Esophagus squamous epithelium (tissue), 5 donors: ENCODE measurements at places on chromosomes 13 and 19.

DNA sequence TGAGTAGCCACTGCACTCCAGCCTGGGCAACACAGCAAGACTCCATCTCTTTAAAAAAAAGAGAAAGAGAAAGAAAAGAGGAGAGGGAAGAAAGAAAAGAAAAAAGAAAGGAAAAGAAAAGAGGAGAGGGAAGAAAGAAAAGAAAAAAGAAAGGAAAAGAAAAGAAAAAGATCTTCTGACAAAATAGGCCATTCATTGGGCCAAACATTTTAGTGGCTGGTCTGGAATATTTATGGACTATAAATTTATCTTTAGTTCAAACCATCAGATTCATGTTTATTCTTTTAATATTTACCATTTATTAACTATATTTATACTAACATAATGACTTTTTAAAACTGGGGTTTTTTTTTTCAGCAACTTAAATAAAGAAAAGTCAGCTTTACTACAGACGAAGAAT, 85.6 kb upstream of the KLF5 start:
- DNase-seq = no peak

- DNase-seq = no peak
Observed at GRCh38 chr19:55015126-55015525, 22.9 kb downstream of the GP6 start.

GRCh38 chr13:44058624-44059215, 179.0 kb downstream of the LACC1 start:
- no peak for DNase-seq

DNA sequence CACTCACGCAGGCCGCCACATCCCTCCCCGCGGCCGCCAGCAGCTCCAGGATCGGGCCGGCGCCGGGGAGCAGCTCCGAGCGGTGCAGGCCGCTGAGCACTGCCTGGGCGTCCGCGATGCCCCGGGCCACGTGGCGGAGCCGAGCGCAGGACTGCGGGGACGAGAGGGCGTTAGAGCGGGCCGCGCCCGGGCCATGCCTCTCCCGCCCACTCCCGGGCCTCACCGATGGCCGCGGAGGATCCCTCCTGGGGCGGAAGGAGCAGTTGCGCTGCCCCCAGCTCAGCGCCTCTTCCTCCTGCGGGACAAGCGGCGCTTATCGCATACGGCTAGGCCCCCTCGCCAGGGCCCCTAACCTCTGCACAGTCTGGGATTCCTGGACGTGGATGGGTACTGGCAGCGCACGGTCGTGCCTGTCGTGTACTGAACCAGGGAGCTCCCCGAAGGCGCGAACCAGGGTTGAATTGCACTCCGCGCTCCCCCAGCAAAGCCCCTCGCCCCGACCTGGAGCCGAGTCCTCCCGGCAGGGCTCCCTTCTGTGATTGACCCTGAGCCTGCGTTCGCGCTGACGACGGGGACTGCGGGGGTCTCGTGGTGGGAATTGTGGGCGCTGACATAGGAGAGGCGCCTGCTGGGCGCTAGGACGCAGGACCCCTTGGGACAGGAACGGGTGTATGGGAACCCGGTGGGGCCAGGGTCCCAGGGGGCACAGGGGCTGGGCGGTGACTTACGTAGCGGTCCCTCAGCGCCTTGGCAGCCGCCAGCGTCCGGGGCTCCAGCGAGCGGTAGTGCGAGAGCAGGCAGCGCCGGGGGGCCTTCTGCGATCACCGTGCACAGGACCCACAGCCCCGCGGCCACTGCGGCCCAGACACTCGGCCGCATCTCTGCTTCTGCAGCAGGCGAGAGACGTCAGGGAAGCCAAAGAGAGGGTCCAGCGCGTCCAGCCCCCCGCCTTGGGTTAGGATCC, 673 bp downstream of the IFNL4 start:
- DNase-seq = no peak

- no peak for DNase-seq
Observed at GRCh38 chr13:26132756-26133155, 80.9 kb upstream of the SHISA2 start.

DNA sequence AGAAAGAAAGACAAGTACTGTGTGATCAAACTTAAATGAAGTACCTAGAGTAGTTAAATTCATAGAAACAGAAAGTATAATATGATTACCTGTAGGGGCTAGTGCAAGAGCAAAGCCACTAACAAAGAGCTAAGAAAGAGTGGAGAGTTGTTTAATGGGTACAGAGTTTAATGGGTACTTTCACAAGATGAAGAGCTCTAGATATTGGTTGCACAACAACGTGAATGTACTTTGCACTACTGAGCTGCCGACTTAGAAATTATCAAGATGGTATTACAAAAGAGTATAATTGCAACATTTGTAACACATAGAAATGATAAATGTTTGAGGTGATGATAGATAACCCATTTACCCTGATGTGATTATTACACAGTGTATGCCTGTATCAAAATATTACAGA, 140.3 kb upstream of the GPC6 start:
- no peak for DNase-seq

DNA sequence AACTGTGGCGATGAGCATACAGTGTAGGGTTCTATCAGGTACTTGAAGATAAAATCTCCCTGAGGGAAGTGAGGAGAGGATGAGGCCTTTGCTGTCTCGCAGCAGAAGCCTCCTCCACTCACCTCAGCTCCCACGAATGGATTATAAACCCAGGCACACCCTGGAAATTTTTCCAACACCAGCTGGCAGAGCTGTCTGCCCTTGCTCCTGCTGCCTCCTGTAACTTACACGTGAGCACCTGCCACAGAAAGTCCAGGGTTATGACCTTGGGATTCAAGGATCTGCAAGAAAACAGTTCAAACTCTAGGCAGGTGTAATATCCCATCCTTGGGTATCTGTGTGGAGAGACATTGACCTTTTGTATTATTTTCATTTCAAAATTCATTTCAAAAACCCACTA, 70.9 kb upstream of the MYO16 start:
- no peak for DNase-seq

DNA sequence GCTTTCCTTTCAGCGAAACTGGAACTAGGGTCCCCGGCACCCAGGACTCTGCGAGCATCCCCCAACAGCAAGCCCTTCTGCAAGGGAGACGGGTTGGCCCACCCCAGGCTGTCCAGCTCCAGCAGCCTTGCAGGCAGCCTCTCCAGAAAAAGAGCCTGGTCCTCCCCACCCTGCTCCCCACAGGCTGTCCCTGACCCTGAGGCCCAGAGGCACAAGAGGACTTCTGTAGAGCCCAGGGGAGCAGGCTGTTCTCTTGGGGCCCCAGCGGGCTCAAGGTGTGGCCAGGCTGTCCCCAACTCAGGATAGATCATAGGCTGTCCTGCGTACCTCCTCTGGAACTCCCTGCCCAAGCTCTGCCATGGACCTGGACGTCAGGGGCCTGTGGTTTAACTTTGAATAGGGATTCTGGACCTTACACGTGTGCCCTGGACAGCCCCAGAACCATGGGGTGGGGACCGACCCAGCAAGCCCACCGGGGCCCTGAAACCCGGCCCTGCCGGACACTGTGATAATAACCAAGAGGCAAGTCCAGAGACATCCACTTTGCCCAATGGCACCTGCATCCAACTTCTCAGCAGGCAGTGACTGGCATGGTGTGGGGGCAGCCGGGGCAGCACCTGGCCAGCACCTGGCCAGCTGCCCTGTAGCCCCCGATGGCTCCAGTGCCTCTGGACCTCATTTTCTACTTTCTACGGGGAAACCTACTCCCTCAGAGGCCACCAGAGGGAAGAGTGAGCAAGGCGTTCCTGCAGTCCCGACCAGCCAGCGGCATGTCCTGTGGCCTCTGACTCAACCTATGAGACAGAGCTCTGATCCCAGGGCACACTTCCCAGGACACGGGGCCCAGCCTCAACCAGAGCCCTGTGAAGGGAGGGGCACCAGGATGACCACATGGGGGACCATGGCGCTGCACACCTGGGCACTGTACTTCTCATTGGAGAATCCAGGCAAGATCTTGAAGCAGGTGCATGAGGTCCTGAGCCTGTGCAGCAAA, 50.9 kb upstream of the TPM4 start:
- DNase-seq = no peak

DNA sequence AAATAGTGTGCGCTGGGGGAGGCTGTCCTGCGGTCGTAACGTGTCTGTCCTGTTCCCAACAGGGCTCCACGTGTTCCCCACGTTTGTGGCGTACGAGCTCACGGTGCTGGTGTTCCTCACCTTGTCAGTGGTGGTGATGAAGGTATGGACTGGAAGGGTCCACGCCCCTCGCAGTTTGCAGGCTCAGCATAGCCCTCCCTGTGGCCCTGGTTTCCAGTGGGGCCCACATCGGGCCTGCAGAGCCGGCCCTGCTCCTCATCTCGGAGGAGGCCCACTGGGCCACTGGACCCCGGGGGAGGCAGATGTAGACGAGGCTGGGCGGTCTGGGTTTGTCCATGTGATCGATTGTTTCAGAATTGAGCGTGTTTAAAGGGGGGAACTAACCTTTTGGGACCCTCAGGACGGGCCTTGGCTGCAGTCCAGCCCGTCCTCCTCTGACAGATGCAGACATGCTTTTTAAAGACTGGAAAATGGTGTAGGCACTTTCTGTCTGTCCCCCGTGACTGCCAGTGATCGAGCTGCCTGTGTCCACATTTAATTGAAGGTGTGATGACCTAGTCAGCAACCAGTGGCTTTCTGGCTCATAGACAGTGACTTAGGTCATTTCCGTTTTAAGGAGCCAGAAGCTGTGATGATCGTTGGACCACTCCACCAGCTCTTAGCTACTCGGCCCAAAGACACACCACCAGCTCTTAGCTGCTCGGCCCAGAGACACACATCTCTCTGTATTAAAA, 37.1 kb upstream of the TFDP1 start:
- no peak for DNase-seq

DNA sequence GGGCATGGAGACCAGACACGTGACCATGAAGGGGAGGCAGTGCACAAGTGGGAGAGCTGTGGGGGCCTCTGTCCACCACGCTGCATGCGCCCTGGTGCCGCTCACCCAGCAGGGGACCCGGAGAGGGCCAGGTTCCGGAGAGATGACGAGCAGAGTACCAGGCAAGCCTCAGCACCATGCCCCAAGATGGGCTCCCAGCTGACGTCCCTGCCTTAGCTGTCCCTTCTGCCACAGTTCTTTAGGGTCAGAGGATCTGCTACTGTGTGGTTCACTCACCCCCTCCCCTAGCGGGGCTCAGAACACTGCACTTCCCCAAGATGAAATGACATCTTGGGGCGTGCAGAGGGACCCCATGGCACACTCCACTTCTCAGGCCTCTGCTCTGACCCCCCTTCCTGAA, 9.6 kb upstream of the PRKD2 start:
- DNase-seq = no peak

- DNase-seq = no peak
Observed at GRCh38 chr13:46486270-46486669, 66.7 kb upstream of the LRCH1 start.

DNA sequence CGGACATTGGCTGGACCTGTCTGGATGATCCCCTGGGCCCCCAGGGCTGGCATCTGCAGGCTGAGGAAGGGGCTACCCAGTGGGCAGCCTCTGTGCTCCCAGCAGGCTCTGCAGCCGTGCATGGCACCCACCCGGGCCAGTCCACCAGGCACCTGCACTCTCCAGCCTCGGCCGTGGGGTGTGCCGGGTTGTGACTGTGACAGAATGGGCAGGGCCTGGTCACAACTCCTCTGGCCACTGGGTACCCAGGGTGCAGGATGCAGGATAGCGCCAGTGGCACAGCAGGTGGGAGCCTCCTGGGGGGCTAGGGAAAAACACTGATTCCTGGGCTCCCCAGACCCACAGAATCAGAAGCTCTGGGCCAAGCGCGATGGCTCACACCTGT, 10.0 kb downstream of the PEX11G start:
- no peak for DNase-seq

GRCh38 chr19:16882146-16882545, 6.7 kb upstream of the F2RL3 start:
- no peak for DNase-seq

GRCh38 chr13:97268772-97269171, 46.6 kb downstream of the MBNL2 start:
- DNase-seq = no peak

- DNase-seq = no peak
Observed at GRCh38 chr13:20769091-20769490, 4.7 kb downstream of the EEF1AKMT1 start.

GRCh38 chr13:109331898-109332297, 454.5 kb downstream of the IRS2 start:
- no peak for DNase-seq

- no peak for DNase-seq
Observed at GRCh38 chr19:1363599-1363998, 20.1 kb upstream of the NDUFS7 start.
